ENCODE measurements at places on chromosomes 2 and 18. TPM values are rescaled to one million over a fixed set of nuclear protein-coding genes. Genes with fewer than 3 reads are reported as not detected.

DNA sequence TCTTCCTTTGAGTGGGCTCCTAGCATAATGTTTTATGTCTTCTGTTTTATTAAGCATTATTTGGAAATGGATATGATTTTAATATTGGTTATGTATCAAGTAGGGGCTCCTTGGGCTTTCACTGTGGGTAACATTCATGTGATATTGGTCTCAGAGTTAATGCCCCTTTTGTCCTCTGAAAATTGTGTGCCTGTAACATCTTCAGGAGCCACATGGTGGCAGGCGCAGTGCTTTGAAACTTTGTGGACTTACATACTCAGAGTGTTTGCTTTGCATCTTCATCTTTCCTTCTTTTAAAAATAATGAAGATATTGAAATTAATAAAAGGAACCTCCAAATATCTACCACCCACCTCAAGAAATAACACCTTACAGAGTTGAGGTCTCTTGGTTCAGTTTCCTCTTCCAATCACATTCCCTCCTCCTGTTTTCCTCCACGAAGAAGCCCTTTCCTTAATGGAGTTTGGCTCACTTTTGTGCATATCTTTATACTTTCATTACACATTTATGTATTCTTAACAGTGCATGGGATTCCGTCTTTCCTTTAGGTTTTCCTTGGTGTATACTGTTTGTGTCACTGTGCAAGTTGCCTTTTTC, 73.5 kb downstream of the LIMS1 start:
- no peak overlapping the region for H3K27ac ChIP-seq
- no peak overlapping the region for H3K4me3 ChIP-seq
- peaks cover 26% of the 10 kb centered on the region for H3K4me1 ChIP-seq
- no peaks in the 10 kb centered on the region for H3K27me3 ChIP-seq
- no peak for DNase-seq
- H3K36me3 ChIP-seq, result no peaks in the 10 kb centered on the region

- no peak overlapping the region for H3K27ac ChIP-seq
- H3K4me1 ChIP-seq, result peaks cover 8% of the 10 kb centered on the region
- peak; percentile 58 for DNase-seq
- no peaks in the 10 kb centered on the region for H3K36me3 ChIP-seq
- no peaks in the 10 kb centered on the region for H3K27me3 ChIP-seq
Measured at GRCh38 chr2:241854342-241855244, 4.1 kb downstream of the PDCD1 start.

GRCh38 chr18:48643262-48643661, 104.4 kb downstream of the CTIF start:
- no peak overlapping the region for H3K27ac ChIP-seq
- no peak overlapping the region for H3K4me3 ChIP-seq
- no peak for DNase-seq
- H3K36me3 ChIP-seq, result peaks cover under 1% of the 10 kb centered on the region
- H3K27me3 ChIP-seq, result no peaks in the 10 kb centered on the region

DNA sequence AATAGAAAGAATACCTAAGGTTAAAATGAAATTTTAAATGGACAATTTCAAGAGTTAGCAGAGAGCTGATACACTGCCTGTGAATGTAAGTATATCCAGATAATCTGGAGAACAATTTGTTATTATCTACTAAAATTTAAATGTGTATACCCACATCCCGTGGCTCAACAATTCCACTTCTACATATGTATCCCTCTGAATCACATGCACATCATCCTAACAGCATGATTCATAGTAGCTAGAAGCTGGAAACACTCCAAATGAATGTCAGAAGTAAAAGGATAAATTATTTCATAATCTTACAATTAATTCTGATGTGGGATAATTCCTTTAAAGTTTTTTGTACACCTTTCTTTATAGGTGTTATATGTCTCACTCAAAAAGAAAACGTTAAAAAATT, 87.9 kb downstream of the CNTNAP5 start:
- no peak for DNase-seq
- H3K4me3 ChIP-seq, result no peak overlapping the region
- H3K4me1 ChIP-seq, result no peaks in the 10 kb centered on the region
- H3K27ac ChIP-seq, result no peak overlapping the region

GRCh38 chr18:7170292-7170691, 52.7 kb upstream of the LAMA1 start:
- no peaks in the 10 kb centered on the region for H3K4me1 ChIP-seq
- DNase-seq, result no peak
- H3K4me3 ChIP-seq, result no peak overlapping the region
- H3K36me3 ChIP-seq, result no peaks in the 10 kb centered on the region

GRCh38 chr2:203659331-203660049, 46.9 kb upstream of the CD28 start:
- no peak overlapping the region for H3K4me3 ChIP-seq
- H3K4me1 ChIP-seq, result no peaks in the 10 kb centered on the region
- H3K27ac ChIP-seq, result no peak overlapping the region
- no peak for DNase-seq
- H3K36me3 ChIP-seq, result no peaks in the 10 kb centered on the region
- H3K27me3 ChIP-seq, result no peaks in the 10 kb centered on the region

DNA sequence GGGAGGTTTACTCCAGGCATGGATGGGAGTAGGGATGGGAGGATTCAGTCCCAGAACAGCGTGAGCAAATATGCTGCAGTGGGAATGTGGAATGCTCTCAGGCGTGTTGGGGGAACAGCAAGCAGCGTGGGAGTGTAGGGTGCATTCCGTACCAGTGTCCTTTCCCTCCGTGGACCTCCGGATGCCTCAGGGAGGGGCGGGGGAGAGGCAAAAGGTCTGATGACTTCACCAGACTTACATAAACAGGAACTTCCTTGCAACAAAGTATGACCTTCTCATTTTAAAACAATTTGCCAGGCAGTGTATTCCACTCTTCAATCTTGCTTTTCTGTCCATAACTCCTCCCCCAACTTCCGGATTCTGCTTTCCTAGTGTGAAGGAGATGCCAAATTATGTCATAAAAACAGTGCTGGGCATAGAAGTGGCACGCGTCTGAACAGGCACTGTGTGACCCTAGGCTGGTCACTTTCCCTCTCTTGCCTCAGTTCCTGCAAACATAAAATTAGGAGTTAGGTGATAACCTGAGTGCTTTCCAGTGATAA, 36.9 kb downstream of the RPL37A start:
- no peak overlapping the region for H3K4me3 ChIP-seq
- peak; percentile 82 for DNase-seq
- H3K27ac ChIP-seq, result peak overlapping the region; percentile 78
- H3K36me3 ChIP-seq, result no peaks in the 10 kb centered on the region
- no peaks in the 10 kb centered on the region for H3K27me3 ChIP-seq

DNA sequence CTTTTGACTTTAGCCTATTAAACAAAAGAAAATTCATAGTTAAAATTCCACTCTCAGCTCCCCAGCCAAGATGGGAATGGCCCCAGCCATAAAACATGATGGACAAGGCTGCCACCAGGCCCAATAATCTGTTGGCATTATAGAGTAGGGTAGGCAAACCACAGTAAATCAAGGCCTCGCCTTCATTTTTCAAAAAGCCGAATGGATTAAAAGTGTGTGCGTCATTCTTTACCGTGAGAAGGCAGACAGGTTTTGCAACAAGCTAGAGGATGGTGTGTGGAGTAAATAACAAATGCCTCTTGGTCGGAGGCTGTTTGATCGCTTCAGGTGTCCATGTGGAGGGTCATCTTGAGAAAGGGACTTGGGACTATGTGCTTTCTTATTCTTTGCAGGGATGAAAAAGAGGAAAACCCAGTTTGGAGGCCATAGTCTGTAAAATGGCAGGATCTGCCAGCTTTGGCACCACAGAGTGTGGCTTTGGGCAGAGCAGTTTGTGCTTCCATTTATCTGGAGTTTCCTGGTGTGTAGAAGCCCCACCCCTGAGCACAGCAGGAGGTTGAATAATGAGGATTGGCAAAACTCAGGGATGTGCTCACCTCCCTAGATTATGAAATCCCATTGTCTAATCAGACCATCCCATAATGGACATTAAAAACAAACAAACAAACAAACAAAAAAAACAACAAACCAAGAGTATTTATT, 57.1 kb upstream of the ITGB6 start:
- no peak overlapping the region for H3K4me3 ChIP-seq
- no peaks in the 10 kb centered on the region for H3K27me3 ChIP-seq
- H3K36me3 ChIP-seq, result no peaks in the 10 kb centered on the region
- no peak for DNase-seq

Gene XDH
- total RNA-seq, result 0.71 TPM

All from sigmoid colon (tissue), 7 donors.